ENCODE measurements at places on chromosomes 6 and 20.

DNA sequence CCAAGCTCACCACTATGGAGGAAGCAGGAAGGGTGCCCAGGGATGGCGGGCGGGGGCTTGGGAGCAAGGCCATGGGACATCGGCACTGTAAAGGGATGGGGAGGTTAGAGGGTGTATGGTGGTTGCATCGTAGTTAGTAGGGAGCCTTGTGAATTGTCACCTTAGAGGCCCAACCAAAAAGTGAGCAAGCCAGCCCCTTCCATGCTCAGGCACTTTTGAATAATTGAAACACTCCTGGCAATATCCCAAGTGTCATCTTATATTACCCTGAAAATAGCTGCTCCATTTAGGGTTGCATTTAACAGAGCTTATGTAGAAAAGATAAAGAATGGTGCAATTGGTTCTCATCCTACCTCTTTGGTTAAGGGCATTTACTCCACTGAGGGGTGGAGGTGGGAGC is 169.2 kb downstream of the SAMD5 start:
- no peak for DNase-seq

DNA sequence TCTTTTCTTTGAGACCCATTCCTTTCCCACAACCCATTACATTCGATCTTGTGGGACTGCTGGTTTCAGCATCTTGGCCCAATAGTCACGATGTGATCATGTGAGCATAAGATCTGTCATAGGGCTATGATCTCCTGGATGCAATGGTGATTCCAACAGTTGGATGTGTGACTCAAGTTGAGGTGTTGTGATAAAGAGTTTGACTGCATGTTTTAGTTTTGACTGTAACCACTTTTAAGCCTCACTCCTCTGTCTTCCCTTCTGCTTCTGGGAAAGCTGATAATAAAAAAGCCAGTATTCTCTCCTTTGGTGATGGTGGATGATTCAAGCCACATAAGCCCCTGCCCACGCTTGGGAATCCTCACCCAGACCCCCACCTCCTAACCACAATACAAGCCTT is 117.0 kb upstream of the ASCC3 start:
- DNase-seq = no peak

DNA sequence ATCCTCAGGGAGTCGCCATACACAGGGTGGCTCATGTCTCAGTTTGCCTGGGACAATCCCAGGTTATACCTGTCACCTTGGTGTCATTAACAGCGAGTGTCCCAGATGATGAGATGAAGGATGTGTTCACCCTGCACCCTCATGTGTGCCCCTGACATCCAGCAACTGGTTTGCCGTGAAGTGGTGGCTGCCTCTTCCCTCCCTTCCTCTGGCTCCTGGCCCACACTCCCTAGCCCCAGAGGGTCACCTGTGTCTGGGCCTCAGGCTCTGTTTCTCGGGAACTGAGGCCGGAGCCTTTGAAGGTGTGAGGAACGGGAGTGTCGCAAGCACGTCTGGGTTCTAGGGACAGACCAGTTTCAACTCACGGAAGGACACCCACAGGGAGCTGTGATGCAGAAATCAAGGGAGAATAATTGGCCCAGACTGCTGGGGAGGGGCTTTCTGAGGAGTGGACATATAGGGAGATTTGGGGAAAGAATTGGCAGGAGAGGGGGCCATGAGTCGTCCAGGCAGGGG is 35.8 kb upstream of the PHACTR3 start:
- no peak for DNase-seq

- DNase-seq = no peak
Observed at GRCh38 chr6:114783083-114783482, 440.3 kb upstream of the HS3ST5 start.

Data from activated CD8-positive, alpha-beta memory T cell treated with anti-CD3 and anti-CD28 coated beads for 48 hours (primary cell).